Panc1 (cell line): ENCODE measurements at places on chromosomes 3 and 15. TPM values are rescaled to one million over a fixed set of nuclear protein-coding genes. Genes with fewer than 3 reads are reported as not detected.
A peak's percentile ranks its signal among the peaks of the same experiment; 100 is the strongest.

DNA sequence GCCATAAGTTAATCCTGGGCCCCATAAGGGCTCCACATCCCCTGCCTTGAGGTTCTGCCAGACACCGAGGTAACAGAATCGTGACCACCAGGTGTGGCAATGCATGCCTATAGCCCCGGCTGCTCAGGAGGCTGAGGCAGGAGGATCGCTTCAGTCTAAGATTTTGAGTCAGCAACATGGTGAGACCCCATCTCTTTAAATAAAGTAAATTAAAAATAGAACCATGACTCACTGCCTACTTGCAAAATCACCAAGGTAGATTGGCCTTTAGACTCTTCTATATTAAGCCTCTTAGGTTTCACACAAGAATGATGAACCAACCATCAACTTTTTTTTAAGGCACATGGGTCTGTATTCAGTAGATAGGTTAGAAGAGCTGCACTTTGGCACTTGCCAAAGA lies 9.7 kb downstream of the WDR5B start:
- no peaks in the 10 kb centered on the region for H3K27me3 ChIP-seq
- peaks cover 11% of the 10 kb centered on the region; the same call in 1 of the 2 replicates for H3K36me3 ChIP-seq
- no peak for DNase-seq
- H3K4me1 ChIP-seq: no peaks in the 10 kb centered on the region

- no peaks in the 10 kb centered on the region for H3K27me3 ChIP-seq
- peak; percentile 13 for DNase-seq
- no peaks in the 10 kb centered on the region for H3K4me1 ChIP-seq
- peaks cover 8% of the 10 kb centered on the region; the same call in 1 of the 2 replicates for H3K36me3 ChIP-seq
- no peak overlapping the region for H3K4me3 ChIP-seq
- no peak overlapping the region for H3K27ac ChIP-seq
Measured at GRCh38 chr3:3170998-3171397, 8.5 kb downstream of the CRBN start.

- no peaks in the 10 kb centered on the region for H3K36me3 ChIP-seq
- DNase-seq: no peak
- H3K27me3 ChIP-seq: peaks cover 2% of the 10 kb centered on the region
- H3K4me1 ChIP-seq: no peaks in the 10 kb centered on the region
- no peak overlapping the region for H3K4me3 ChIP-seq
Measured at GRCh38 chr3:157443905-157444796, 7.5 kb downstream of the PTX3 start.

DNA sequence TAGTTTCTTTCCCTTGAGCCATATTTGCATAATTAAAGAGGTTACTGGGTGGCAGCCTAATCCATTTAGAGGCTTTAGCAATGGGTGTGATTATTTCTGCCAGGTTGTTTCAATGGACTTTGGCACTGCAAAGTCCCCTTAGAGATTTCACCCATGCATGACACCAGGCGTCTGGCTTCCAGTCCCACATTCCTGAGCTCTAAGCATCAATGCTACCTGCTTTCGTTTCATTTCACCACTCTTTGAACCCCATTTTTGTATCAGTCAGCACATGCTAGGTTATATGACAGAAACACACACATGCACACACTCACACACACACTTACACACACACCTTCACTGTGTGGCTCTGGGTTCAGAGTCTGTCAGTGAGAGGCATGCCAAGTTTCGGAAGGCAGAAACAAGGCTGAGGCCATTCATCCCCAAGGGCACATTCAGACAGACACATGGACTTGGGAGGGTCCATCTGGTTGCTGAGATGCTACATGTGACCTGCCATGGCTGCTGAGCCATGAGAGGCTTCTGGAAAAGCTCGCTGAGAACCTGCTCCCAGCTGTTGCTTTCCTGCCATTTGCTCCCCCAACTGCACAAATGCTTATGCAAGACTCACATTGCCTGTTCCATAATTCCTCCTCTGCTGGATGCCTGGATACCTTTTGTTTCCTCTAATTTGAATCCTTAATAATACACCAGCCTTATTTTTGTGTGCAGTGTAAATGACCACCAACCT lies 354.1 kb downstream of the GABRG3 start:
- no peaks in the 10 kb centered on the region for H3K27me3 ChIP-seq
- H3K4me1 ChIP-seq: no peaks in the 10 kb centered on the region
- H3K27ac ChIP-seq: no peak overlapping the region
- DNase-seq: no peak
- no peaks in the 10 kb centered on the region for H3K36me3 ChIP-seq

TMEM207 gene
- not detected for total RNA-seq

ABHD6 gene
- total RNA-seq: 18.9 TPM

TMOD2 gene
- total RNA-seq: 1.7 TPM

GRCh38 chr3:134330883-134331810 lies 43.1 kb downstream of the AMOTL2 start:
- H3K4me3 ChIP-seq: no peak overlapping the region
- peak overlapping the region; percentile 88 for H3K27ac ChIP-seq
- H3K4me1 ChIP-seq: peaks cover 83% of the 10 kb centered on the region
- no peaks in the 10 kb centered on the region for H3K27me3 ChIP-seq

GRCh38 chr3:135325726-135326235 lies 530.7 kb downstream of the EPHB1 start:
- H3K27ac ChIP-seq: no peak overlapping the region
- no peak for DNase-seq
- no peak overlapping the region for H3K4me3 ChIP-seq
- no peaks in the 10 kb centered on the region for H3K4me1 ChIP-seq
- peaks cover 12% of the 10 kb centered on the region for H3K27me3 ChIP-seq
- no peaks in the 10 kb centered on the region for H3K36me3 ChIP-seq

DNA sequence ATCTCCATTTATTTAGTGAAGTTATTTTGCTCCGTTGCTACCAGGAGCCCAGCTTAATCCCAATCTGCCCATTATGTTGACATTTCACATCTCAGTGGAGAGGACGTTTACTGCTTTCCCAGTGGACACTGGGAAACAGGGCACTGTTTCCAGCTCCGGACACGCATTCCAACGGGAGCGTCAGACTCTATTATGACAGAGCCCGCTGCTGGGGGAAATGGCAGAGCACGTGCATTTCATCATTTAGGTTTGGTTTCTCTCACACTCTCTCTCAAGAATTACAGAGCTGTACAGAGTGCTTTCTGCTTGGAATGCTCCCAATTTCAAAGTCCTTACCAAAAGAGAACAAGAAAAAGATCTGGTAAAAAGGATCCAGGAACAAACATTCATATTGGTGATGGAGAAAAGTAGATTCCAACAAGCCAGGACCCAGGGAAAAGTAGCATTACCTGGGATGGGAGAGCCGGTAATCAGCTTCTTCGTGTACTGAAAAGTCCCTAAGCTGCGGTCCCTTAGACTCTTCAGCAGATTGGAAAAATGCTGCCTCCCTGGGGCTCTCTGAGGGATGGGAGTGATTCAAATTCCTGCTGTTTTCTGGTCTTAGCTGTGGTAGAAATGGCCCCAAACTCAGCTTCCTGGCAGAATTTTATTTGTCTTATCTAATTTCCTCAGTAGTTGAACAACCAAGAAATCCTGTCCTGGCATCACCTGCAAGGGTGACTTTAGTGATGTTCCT lies 136.0 kb upstream of the THBS1 start:
- no peaks in the 10 kb centered on the region for H3K27me3 ChIP-seq
- H3K4me3 ChIP-seq: no peak overlapping the region
- H3K4me1 ChIP-seq: no peaks in the 10 kb centered on the region
- H3K36me3 ChIP-seq: no peaks in the 10 kb centered on the region
- DNase-seq: no peak
- no peak overlapping the region for H3K27ac ChIP-seq

GRCh38 chr3:31465999-31466398 lies 66.7 kb upstream of the STT3B start:
- H3K4me3 ChIP-seq: no peak overlapping the region
- no peaks in the 10 kb centered on the region for H3K27me3 ChIP-seq
- no peak for DNase-seq
- no peaks in the 10 kb centered on the region for H3K36me3 ChIP-seq
- H3K4me1 ChIP-seq: no peaks in the 10 kb centered on the region

BCL2A1 gene
- total RNA-seq: 4.7 TPM
